ENCODE measurements at places on chromosomes 4 and X.

DNA sequence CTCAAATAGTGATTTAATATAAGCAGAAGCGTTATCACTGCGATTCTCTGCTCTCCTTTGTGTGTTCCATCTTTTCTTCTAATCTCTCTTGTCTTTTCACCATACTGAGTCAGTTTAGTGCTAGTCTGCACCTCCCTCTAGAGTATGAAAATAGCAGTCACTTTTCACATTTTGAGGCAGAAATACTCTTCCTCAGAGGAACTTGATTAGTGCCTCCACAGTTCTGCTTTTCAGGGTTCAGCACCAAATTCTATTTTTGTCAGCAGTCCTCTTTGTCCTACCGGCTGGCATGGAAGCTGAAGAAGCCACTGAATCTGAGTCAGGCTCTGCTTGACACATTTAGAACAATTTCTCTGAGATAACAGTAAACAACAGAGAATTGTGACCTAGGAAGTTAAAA, 49.7 kb upstream of the ANKRD17 start:
- DNase-seq: no peak

DNA sequence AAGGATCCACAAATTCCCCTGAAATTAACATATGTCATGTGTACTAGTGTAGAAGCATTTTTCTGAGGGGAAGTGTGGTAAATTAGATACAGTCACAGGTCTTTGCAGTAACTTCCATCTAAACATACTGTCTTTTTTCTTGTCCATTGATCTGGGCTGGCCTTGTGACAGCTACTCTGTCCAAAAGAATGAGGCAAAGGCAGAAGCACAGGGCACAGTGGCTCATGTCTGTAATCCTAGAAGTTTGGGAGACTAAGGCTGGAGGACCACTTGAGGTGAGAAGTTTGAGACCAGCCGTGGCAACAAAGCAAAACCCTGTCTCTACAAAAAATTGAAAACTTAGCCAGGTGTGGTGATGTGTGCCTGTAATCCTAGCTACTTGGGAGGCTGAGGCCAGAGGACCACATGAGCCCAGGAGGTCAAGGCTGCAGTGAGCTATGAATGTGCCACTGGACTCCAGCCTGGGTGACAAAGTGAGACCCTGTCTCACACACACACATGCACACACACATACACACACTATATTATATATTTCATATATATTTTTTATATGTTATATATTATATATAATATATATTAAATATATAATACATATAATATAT, 47.6 kb downstream of the HAND2 start:
- no peak for DNase-seq

DNA sequence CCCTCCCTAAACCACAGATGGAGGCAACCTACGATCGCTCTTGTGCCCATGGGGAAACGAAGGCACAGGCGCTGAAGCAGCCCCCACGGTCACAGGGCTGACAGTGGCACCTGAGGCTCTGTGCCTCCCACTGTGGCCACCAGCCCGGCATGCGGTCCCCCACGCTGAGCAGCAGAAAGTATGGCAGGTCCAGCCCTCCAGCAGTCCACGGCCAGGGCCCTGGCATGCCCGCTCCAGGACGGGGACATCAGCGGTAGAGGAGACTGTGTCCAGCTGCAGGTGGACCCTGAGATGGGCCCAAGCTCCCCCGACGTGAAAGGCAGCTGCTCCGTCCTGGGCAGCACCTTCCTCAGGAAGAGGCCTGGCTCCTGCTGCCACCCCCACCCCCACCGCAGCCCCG, 61.2 kb downstream of the FAM53A start:
- DNase-seq: no peak

- no peak for DNase-seq
Observed at GRCh38 chr4:187558391-187558790, 437.2 kb upstream of the ZFP42 start.

DNA sequence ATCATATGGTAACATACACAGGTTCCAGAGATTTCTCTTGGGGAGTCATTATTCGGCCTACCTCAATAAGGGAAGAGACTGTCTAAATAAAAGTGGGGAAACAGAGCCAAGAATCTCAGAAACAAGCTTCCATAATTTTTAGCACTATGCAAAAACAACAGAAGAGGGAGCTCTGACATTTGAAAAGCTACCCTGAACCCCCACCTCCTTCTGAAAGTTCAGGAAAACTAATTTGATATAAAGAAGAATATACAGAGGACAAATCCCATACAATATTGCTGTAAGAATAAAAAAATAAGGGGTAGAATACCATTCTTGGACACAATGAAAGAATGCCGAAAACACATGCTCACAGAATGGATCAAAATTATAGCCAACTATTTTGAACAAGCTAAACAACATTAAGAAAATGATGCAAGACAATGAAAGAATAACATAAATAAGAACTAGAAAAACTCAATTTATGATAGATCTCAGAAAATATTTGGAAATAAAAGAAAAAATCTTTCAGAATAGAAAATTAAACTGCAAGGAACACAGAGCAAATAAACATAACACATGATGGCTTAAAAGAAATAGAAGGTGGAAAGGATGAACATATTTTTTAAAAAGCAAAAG, 14.4 kb upstream of the ZNF41 start:
- DNase-seq: no peak

- no peak for DNase-seq
Observed at GRCh38 chr4:156496797-156497196, 474.8 kb downstream of the PDGFC start.

GRCh38 chr4:24736066-24736465, 59.3 kb upstream of the SOD3 start:
- DNase-seq: no peak
